ENCODE measurements at places on chromosomes 5 and 9. TPM values are rescaled to one million over a fixed set of nuclear protein-coding genes. Genes with fewer than 3 reads are reported as not detected.

DNA sequence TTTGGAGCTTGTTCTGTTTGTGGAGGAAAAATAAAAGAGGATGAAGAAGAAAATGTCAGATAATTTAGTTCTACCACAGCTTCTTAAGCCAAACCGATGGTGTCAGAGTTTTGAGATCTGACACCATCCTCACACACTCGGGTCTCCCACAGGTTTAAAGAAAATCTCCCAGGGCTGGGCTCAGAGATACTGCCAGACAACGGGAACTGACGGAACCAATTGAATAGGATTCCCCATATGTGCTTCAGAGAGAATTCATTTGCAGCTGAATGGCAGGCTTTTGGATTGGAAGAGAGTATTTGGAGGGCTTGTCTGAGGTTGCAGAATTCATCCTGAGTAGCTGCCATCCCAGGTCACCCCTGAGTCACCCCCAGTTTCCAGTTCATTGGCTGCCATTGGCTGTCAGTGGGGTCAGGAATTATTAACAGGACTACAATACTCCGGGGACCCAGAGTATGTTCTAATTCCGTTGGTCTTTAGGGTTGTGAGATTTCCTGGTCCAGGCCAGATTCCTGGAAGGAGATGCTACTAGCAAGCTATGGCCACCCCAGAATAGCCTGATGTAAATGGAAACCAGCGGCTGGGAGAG, 131.3 kb downstream of the PDZD2 start:
- H3K4me1 ChIP-seq = no peaks in the 10 kb centered on the region
- no peaks in the 10 kb centered on the region for H3K36me3 ChIP-seq
- H3K27me3 ChIP-seq = no peaks in the 10 kb centered on the region
- no peak for DNase-seq
- H3K27ac ChIP-seq = no peak overlapping the region
- no peak overlapping the region for H3K4me3 ChIP-seq

DNA sequence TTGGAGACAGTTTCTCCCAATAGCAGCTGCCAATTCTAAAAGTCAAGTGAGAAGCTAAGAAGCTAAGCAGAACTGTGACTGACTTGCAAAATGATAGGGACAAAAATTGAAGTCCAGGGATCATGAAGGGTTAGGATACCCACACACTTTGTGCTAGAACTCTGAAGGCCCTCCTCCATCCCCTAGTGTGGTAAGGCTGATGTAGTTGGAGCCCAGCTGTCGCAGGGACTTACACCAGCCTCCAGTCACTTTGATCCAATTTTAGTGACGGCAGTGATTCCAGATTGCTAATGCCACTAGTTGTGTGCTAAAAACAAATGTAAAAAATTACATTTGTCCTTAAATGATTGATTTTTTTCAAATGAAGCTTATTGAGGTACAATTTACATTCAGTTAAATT, 742.7 kb upstream of the ZNF608 start:
- H3K36me3 ChIP-seq = no peaks in the 10 kb centered on the region
- no peaks in the 10 kb centered on the region for H3K4me1 ChIP-seq
- no peak overlapping the region for H3K27ac ChIP-seq

IFNA21 gene
- total RNA-seq = not detected

PCDHB11 gene
- total RNA-seq = not detected

PNPLA7 gene
- total RNA-seq = 9.0 TPM
